ENCODE measurements at places on chromosomes 5 and 9. TPM values are rescaled to one million over a fixed set of nuclear protein-coding genes. Genes with fewer than 3 reads are reported as not detected.
A peak's percentile ranks its signal among the peaks of the same experiment; 100 is the strongest.

The C9 gene
- not detected for total RNA-seq

The RAD23B gene
- total RNA-seq = 112 TPM

The PNPLA7 gene
- 8.2 TPM for total RNA-seq

The DUSP1 gene
- 14.5 TPM for total RNA-seq

DNA sequence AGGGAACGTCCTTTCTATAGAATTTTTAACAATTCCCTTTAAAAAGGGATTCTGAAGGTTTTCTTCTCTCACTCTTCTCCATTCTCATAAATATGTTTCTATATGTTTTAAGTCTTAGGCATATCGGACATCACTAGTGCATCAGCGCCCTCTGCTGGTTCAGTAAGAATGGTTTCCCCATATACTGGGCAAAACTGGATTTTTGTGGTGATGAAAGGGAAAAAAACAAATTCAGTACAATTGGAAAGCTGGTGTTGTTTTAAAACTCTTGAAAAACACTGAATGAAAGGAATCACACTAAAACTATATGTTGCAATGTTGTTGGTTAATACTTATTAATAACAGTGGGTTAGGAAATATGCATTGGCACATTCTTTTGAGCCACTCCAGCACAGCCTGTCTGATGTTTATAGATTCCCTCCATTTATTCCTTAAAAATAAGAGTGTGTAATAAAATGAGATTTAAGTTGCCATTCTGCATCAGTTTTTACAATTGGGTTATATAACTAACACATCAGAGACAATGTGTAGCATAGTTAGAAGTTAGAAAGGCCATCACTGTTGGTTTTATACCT is 15.8 kb downstream of the CWC27 start:
- peak; percentile 72 for DNase-seq

- DNase-seq = no peak
Measured at GRCh38 chr9:119078015-119078414, 291.2 kb downstream of the BRINP1 start.

- no peak for DNase-seq
Measured at GRCh38 chr9:8486095-8486494, 686.5 kb upstream of the DMAC1 start.

- DNase-seq = no peak
Measured at GRCh38 chr5:39102684-39103155, 28.5 kb upstream of the RICTOR start.

- DNase-seq = no peak
Measured at GRCh38 chr5:20694121-20694520, 706.1 kb upstream of the CDH18 start.

DNA sequence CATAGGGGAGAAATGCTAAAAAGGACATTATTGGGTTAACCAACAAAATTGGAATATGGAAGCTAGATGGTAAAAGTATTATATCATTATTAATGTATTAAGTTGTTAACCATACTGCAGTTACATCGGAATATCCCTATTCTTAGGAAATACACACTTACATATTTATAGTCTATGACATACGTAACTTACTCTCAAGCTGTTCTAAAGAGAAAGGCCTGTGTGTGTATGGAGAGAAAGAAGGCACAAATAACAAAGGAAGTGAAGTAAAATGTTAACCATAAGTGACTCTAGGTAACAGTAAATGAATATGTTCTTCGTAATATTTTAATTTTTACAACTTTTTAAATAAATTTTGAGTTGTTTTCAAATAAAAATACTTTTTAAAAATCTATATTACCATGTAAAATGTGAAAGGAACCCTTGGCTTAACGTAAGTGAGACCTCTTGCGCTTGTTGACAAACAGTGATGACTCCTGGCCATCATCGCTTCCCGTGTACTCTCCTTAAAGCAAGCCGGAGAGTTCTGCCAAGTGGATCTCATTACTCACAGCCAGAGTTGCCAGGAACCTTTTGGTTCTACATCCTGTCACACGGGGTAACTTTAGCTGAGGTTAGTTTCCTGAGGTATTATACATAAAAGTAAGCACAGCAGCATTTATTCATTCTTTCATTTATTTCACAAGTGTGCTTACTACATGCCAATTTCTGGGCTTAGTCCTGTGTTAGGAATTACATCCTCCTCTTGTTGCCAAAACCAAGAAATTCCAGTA is 165.4 kb downstream of the EPB41L4A start:
- no peak for DNase-seq

DNA sequence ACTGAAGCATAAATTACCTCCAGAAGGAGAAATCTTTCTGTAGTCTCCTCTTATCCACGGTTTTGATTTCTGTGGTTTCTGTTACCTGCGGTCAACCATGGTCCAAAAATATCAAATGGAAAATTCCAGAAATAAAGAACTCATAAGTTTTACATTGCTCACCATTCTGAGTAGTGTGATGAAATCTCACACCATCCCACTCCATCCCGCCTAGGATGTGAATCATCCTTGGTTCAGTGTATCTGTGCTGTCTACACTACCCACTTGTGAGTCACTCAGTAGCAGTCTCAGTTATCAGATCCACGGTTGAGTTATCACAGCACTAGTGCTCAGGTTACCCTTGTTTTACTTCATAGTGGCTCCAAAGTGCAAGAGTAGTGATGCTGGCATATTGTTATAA is 371.2 kb downstream of the NFIB start:
- peak; percentile 23 for DNase-seq

GRCh38 chr5:142549834-142550233 is 136.1 kb downstream of the FGF1 start:
- DNase-seq = no peak

- DNase-seq = no peak
Measured at GRCh38 chr9:32926911-32927310, 74.5 kb downstream of the APTX start.

DNA sequence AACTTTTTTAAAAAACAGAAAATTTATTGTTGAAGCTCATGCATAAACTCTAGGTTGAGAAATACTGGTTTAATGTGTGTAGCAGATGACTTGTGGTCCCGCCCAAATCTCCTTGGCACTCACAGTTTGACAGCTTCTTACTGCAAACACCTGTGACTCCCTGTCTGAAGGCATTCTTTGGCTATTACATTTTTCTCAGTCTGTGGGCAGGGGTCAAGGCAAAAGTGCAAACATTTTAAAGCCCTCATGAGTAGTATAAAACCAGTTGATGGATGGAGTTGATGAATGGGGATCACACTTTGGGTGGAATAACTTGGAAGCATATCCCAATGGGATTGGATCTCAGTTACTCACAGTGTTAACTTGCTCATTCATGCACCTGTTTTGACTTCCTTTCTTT is 1007.0 kb upstream of the NUDT12 start:
- DNase-seq = no peak

GRCh38 chr5:66498791-66499207 is 97.4 kb upstream of the MAST4 start:
- DNase-seq = no peak

GRCh38 chr9:105673850-105674387 is 11.7 kb downstream of the TAL2 start:
- no peak for DNase-seq

DNA sequence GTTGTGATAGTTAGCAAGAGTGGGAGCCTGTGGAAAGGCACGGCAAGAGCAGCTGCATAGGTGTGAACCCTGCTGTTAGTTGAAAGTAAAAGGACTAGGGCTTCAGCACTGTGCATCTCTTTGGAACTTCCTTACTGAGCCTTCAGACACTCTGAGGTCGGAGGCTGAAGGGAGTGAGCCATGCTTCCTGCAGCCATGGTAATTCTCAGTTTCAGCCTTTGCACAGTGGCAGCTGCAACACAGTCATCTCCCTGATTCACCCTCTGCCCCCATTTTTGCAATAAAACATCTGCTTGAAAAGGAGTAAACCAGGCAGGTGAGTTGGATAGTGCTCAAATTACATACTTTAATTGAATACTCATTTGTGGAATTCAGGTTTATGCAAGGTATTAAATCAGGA is 6.5 kb upstream of the TLE4 start:
- peak; percentile 38 for DNase-seq

DNA sequence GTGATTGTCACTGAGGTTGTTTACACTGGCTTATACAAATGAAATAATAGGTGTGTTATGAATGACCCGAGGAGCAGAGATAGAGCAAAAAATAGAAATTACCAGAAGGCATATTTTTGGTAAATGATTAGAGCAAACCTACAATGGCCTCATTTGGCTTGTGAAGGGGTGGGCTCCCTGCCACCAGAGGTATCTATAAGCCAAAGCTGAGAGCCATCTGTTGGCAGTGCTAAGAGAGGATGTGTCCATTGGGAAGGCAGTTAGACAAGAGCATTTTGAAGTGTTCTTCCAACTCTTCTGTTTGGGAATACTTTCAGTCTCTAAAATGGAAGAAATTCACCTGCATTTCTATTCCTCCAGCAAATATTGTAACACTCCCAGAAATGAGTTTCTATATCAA is 10.6 kb downstream of the NIPAL4 start:
- no peak for DNase-seq

DNA sequence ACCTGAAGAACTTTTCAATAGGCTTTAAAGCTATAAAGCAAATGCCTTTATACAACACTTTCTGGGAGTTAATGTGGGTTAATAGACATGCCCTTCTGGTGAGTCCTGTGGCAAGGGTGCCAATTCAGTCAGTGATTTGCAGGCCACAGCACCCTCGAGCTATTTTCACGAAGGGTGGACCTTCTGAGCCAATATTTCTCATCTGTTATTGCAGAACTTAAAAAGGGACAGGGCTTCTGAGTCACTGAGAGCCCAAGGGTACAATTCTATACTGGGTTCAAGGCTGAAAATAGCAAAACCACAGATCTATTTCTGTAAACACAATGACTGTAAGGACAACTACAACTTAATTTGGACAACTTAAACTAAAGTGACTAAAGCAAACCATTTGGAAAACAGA is 92.8 kb downstream of the GABRG2 start:
- DNase-seq = no peak

DNA sequence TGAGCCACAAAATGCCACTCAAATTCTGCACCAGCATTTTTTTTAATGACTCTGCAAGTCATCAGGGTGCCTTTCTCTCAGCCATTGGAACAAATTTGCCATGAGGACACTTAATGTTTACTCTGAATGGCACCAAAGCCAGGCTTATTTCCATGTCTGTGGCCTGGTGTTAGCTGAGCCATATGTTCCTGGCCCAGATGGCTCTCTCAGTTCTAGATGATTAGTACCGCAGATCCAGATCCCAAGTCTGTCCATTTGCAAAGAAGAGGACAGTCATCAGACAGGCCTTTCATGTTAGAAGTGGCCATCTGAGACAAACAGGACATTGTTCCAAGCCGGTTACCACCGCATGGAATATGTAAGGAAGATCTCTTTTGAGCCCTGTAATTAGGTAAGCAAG is 70.3 kb downstream of the INSYN2B start:
- DNase-seq = no peak

GRCh38 chr9:119368681-119369581 is at the start of gene BRINP1:
BRINP1 (minus strand) TSS chr9:119369435; CDS start chr9:119313355, 56,080 bp downstream.
- DNase-seq = no peak

DNA sequence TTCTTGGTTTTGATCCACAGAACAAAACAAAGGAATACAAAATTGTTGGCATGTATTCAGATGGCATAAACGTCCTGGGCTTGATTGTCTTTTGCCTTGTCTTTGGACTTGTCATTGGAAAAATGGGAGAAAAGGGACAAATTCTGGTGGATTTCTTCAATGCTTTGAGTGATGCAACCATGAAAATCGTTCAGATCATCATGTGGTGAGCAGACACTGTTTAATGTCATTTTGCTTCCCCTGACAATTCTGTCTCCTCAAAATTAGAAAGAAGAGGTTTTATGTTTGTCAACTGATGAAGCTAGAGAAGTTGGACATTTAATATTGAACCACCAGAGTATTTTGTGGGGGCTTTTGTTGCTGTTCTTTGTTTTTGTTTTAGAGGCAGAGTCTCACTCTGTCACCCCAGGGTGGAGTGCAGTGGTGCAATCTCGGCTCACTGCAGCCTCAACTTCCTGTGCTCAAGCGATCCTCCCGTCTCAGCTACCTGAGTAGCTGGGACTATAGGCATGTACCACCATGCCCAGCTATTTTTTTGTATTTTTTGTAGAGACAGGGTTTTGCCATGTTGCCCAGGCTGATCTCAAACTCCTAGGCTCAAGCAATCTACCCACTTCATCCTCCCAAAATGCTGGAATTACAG is 82.0 kb downstream of the SLC1A1 start:
- DNase-seq = peak; percentile 27

GRCh38 chr9:127526655-127527559 is 75.6 kb downstream of the LRSAM1 start:
- no peak for DNase-seq

- DNase-seq = peak; percentile 78
Measured at GRCh38 chr9:272251-273213, 57.9 kb downstream of the DOCK8 start.

DNA sequence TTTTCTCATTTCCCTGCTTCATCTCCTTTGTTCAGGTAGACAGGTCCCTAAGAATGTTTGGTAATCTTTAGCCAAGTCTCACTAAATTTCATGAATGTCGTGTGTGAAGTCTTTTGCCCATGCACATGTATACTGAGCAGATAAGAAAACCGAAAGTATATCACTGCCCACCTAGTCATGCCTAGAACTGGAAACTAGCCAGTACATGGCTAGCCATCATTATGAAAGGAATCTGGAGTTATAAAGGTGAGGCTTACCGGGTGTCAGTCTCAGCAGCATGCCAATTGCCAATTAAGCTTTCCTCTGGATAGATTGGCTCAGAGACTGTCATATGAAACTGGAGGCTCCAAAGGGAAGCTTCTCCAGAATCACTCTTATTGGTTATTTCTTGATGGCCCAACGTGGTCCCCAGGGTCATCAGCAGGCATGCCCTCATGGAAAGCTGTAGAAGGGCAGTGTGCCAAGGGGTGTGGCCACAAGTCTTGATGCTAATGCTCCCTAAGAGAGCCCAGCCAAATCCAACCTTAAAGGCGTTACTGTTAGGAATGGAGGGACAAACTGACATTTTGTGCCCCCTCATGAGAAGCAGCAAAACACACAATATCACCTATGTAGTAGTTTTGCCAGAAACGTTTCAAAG is 307.3 kb upstream of the PIK3R1 start:
- DNase-seq = no peak

GRCh38 chr5:25399878-25400480 is 755.2 kb upstream of the CDH10 start:
- DNase-seq = no peak

DNA sequence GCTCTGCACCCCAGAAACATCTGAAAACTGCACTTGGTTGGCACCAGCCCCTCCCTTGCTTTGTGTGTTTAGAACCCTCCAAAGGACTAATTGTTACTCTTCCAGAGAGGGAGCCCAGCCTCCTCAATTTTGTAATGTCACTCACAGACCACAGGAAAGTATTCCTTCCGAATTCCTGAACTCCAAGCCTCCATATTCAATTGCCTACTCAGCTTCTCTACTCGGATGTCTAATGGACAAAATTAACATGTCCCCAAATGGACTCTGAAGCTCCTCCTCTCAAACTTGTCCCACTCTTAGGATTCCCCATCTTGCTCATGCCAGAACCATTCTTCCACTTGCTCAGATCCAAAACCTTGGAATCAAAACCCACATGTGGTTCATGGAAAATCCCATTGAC is 3.9 kb upstream of the TMEM171 start:
- DNase-seq = no peak

Data from activated T-cell treated with anti-CD3 and anti-CD28 coated beads, Interleukin-2, amount 50 U/mL, for 72 hours (primary cell).